ENCODE measurements at places on chromosomes 3 and 15.

- DNase-seq, result no peak
Observed at GRCh38 chr3:128800241-128801187, 74.5 kb downstream of the RAB7A start.

GRCh38 chr3:158279609-158280008 is 169.7 kb downstream of the RSRC1 start:
- DNase-seq, result no peak

DNA sequence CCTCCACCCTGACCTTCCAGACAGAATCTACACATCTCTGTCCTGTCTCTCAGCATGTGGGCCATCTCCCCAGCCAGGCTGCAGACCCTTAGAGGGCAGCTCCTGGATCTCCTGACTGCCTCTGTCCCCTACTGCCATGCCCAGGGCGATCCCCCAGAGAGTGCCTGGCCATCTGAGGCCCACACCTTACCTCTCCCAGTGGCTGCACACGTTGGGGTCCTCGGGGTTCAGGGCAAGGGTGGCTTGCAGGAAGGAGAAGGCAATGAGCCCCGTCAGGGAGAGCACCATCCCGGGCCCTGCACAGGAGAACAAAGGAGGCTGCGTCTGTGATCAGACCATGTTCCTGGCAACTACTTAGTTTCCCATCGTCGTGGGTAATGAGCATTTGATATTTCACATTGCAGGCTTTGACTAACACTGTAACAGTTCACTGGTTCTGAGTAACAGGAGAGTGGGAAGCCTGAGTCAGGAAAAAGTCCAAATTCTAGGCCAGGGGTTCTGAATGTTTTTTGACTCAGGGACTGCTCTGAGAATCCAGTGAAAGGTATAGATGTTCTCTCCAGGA is 125.4 kb downstream of the MEGF11 start:
- no peak for DNase-seq

GRCh38 chr15:42210696-42211095 is 2.6 kb upstream of the VPS39 start:
- no peak for DNase-seq

GRCh38 chr3:16132190-16132589 is 42.3 kb upstream of the GALNT15 start:
- DNase-seq, result no peak

DNA sequence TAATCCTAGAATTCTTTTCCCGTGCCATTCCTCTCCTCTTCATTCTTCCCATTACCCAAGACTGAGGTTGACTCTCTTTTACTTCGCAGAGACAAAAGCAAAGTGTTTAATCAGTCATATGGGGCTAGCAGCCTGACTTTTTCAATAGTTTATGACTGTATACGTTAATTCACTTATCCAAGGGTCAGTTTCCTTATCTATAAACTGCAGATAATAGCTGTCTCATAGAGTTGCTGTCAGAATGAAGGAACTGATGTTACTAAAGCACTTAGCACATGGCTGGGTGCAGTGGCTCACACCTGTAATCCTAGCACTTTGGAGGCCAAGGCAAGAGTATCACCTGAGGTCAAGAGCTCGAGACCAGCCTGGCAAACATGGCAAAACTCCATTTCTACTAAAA is 43.5 kb upstream of the ULK4 start:
- DNase-seq, result no peak

DNA sequence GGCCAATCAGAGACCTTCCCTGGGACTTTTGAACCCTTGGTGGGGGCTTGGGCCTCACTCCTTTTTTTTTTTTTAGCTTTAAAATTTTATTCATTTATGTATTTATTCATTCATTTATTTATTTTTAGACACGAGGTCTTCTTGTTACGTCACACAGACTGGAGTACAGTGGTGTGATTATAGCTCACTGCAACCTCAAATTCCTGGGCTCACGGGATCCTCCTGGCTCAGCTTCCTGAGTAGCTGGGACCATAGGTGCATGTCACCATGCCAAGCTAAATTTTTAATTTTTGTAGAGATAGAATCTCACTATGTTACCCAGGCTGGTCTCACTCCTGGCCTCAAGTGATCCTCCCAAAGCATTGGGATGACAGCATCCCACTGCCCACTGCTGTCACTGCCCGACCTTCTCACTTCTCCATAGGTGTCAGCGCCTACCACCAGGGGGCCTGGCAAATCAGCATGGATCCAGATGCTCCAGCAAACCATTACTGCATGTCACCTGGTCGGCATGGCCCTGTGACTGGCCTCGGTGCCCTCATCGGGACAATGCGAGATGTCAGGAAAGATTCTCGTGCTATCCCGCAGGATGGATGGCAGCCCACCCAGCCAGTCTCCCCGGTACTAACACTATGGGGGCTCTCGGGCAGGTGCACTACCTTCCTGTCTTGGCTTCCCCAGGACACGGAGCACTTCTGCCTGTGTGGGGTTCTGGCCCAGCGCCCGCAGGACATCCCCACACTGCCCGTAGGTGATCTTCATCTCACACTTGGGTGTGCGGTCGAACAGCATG is 3.0 kb downstream of the MYL3 start:
- DNase-seq, result no peak

DNA sequence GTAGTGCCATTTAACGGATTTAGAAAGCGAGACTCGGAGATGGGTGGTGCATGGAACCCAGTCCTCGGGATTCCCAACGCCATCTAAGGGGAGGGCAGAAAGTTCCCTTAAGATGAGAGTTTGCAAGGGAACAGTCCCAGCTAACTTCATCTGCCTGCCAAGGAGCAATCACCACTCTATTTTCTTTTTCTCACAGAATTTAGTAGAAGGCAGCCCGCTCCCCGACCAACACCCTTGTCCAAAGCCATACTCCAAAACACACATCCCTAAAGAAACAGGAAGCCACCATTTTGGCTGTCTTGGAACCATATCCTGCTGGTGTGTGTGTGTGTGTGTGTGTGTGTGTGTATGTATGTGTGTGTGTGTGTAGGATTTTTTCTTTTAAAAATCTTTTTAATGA is 7.1 kb upstream of the FGD5 start:
- no peak for DNase-seq

DNA sequence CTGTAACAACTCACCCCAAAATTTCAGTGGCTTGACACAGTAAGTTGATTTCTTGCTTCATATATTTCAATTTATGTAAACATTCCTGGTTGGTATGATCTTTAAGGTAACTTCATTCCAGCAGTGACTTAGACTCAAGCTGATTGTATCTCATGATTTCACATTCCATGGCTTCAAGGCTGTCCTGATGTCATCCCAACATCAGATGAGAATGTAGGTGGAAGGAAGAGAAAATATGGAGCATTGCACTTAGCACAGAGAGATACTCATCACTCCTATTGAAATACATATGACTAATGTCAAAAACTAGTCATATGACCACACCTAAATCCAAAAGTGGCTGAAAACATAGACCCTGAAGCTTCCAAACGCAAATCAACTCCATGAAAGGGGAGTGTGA is 793.8 kb downstream of the TBL1XR1 start:
- no peak for DNase-seq

GRCh38 chr15:90681480-90681879 is 35.7 kb upstream of the BLM start:
- no peak for DNase-seq

GRCh38 chr3:66047311-66048050 is 8.8 kb upstream of the MAGI1 start:
- DNase-seq, result no peak

- no peak for DNase-seq
Observed at GRCh38 chr3:9308298-9308990, 54.4 kb upstream of the THUMPD3 start.

GRCh38 chr3:40187945-40188344 is 121.6 kb upstream of the EIF1B start:
- DNase-seq, result no peak

GRCh38 chr15:26525096-26525495 is 247.8 kb downstream of the GABRB3 start:
- no peak for DNase-seq

- DNase-seq, result no peak
Observed at GRCh38 chr3:137347817-137348368, 390.1 kb downstream of the IL20RB start.

GRCh38 chr3:113297287-113297686 is 85.9 kb downstream of the BOC start:
- no peak for DNase-seq

DNA sequence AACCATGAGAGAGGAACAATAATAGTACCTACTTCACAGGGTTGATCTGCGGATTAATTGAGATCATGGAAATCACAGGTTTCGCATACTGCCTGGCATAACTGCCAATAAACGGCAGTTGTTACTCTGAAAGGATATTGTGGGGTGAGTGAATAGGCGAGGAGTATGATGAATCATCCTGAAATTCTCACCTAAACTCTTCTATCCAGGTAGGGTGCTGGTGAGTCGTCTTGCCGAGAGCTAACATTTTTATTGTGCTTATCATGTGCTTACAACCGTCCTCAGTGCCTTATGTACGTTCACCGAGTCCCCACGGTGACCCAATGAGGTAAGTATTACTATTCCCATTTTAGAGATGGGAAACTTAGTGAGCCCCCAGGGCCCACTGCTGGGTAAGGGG is 52.4 kb upstream of the SRGAP3 start:
- no peak for DNase-seq

DNA sequence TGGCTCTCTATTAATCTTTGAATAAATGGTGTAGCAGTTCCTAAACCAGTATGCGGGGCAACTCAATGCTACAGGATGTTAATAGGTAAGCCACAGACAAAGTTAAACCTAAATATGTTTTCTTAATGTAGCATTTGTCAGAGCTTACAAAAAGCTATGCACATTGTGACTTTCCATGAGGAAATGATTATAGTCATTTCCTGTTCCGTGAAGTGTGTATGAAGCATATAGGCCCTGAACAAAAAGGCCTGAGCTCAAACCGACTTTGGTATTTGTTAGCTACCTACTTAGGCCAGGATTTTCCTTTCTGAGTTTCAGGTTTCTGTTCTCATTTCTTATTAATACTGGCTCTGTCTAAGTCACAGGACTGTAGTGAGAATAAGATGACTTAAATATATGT is 14.2 kb downstream of the ZNF80 start:
- no peak for DNase-seq

DNA sequence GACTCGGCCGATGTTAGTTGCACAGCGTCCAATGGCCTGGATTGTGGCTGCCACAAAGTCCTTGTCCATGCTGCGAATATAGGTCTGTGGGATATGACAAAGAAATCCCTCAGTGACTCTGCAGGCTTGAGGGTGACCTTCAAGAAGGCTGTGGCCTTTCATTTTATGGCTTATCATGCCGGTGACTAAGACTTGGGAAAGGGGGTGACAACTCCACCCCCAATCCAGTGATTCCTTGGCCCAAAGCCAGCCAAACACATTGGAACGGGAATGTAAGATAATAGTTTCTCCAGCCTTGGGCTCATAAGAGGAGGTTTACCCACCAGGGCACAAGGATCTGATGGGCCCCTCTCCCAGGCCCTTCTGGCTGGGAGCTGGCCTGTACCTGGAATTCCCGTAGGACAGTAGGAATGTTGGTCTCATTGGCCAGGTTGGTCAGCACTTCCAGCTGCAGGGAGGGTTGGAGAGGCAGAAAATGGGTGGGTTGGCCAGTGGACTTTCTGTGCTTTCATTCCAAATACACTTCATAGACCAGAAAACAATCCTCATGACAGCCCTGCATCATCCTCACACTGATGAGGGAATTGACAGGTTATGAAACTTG is 30.7 kb upstream of the CPEB1 start:
- no peak for DNase-seq

GRCh38 chr15:96720251-96720650 is 389.8 kb downstream of the NR2F2 start:
- no peak for DNase-seq

GRCh38 chr3:104323226-104323625 is 1043.5 kb upstream of the ALCAM start:
- DNase-seq, result no peak

DNA sequence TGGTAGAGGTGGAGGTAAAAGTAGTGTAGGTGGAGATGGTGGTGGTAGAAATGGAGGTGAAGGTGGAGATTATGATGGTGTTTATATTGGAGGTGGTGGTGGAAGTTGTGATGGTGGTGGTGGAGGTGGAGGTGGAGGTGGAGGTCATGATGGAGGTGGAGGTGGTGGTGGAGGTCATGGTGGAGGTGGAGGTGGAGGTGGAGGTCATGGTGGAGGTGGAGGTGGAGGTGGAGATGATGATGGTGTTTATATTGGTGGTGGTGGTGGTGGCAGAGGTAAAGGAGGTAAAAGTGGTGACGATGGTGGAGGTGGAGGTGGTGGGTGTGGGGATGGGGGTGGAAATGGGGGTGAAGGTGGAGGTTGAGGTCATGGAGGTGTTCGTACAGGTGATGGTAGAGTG is 107.8 kb downstream of the ASB7 start:
- DNase-seq, result no peak

- no peak for DNase-seq
Observed at GRCh38 chr15:73597036-73597638, 36.1 kb downstream of the NPTN start.

GRCh38 chr15:71572452-71573053 is 237.8 kb upstream of the NR2E3 start:
- DNase-seq, result no peak

DNA sequence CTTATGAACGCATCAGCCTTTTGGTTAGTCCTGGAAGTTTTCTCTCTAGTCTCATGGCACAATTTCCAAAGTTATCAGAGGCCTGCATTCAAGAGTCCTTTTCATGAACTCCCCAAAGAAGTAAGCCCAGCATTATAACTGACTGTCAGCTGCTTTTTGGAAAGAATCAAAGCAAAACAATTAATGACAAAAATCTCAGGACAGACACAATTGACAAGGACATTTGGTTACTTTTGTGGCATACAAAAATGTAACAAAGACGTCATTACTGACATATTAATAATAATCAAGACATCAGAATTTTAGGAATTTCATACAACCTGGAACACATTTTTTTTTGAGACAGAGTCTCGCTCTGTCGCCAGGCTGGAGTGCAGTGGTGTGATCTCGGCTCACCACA is 21.2 kb downstream of the KATNBL1 start:
- DNase-seq, result no peak

DNA sequence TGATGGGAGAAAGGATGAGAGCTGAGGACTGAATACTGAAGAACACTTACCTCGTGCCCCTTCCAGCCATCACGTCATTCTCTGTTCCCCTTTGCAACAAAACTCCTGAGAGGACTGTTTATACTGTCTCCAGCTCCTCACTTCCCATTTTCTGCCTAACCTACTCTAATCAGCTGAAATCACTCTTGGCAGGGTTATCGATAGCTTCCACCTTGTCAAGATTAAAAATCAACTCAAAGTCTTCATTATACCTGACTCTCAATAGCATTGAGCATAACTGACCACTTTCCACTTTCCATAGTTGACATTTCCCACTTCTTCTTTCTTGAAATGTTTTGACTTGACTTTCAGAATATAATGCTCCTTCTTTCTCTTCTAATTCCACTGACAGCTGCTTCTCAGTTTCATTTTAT is 4.3 kb downstream of the BTBD1 start:
- no peak for DNase-seq

GRCh38 chr3:119531151-119531550 is 28.3 kb downstream of the CD80 start:
- DNase-seq, result no peak
